ENCODE measurements at places on chromosomes 2 and 18.

GRCh38 chr18:10860382-10860781 is 289.0 kb downstream of the PIEZO2 start:
- DNase-seq: no peak

DNA sequence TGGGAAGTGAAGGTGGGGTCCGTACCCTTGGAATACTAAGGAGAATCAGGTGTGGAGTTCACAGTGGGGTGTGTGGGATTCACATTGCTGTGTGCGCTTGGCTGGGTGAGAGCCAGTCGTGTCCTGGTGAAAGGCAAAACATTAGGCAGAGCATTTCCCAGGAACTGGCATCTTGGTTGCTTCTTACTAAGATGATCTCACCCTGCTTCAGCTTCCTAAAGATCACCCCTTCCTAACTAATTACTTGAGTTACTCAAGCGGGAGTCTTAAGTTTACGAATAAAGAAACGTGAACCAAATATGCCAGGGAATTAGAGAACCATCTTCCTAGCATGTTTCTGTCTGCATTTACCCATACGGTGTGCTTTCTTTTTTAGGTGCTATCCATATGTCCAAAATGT is 122.9 kb downstream of the NCK2 start:
- DNase-seq: no peak

GRCh38 chr18:47174545-47175116 is 1.5 kb downstream of the IER3IP1 start:
- no peak for DNase-seq

DNA sequence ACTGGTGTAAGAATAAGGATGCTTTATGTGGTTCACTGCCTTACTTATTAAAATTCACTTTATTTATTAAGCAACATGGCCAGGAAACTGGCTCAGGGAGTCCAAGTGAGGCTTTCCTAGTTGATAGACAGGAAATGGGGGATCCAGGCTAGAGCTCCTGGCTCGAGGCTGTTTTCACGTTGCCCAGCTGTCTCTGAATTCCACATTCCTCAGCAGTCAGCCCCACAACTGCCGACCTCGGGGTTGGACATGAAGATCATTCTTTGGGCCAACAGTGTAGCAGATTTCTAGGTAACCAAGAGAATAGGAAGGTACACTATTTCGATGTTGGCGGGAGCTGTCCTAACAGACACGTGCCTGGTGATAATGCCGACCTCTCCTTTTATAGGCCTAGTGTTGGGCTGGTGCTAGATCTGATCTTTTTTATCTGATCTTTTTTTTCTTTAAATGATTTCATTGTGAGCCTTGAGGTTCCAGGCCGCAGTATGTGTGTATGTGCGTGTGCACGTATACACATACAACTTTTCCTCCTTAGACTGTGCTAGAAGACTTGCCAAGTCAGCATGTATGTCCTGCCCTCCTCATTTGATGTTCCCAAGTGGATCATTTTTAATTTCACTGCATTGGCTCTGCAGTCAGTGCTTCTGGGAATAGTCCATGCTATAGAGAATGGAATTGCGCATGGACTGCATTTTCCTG is 103.5 kb downstream of the CABLES1 start:
- DNase-seq: no peak

- no peak for DNase-seq
These were observed 49.2 kb upstream of the TGIF1 start for GRCh38 chr18:3400567-3401296.

- no peak for DNase-seq
These were observed 141.7 kb downstream of the RBM43 start for GRCh38 chr2:151120011-151120410.

GRCh38 chr2:12501469-12502158 is 215.1 kb upstream of the TRIB2 start:
- no peak for DNase-seq

- DNase-seq: no peak
These were observed 223.7 kb downstream of the DSEL start for GRCh38 chr18:67292814-67293213.
